HL-60 (cell line): ENCODE measurements at places on chromosomes 12 and 14.

DNA sequence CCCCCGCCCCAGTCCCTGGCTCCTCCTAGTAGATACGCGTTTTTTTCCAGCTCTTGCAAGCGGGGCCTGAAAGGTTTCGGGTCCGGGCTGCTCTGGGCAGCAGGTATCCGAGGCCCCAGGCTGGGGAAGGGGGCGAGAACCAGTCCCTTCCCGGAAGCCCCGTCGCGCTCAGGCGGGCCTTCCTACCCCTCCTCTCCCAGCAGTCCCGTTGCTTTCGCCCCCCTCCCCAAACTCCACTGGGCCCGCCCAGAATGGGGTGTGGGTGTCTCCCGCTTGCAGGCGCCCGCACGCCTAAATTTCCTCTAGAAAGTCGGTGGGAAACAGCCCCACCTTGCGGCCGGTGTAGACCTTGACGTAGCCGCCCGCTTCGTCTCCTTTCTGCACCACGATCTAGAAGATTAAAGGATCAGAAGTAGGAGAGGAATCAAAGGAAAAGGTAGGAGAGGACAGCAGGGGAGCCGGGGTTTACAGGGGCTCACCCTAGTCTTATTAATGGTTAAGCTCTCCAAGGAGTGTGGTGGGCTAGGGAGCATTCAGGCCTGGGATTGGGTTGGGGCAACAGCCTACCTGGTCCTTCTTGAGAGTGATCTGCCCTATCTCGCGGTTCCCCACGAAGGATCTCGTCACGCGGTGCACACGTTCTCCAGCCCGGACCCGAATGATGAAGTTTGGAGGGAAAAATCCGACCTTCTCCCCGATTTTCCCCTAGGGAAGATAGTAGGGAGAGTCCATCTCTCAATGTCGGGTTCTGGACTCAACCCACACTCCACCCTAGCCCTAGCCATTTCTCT is 7.3 kb downstream of the STAC3 start:
- DNase-seq: peak; percentile 81

DNA sequence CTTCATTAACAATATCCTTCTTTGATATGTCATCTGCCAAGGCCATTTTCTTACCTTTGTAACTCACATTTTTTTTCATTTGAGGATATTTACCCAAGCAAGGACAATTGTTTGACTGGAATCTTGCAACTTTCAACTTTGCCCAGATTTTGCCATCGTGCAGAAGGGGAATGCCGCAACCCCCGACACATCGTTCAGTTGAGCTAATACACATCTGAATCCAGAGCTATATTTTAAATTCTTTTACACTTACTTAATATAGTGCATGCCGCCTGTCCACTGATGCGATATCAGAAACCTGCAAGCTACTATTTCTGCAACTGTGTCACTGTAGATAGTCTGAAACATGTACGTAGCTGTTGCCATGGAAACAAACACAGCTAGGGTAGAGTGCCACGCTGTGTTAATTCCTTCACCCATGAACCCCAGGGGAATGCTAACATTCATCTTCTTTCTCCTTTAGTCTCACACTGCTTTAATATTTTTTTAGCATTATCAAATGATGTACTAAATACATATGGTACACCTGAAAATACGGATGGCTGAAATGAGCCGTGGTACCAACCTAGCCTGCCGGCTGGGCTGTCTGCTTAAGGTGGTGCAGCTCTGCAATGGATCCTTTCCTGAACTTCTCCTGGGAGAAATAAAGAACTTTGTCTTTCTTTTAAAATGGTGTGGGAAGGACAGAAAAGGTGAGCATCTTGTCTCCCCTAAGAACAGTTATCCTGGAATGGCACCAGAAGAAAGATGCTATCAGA is 77.0 kb upstream of the FOXN3 start:
- DNase-seq: no peak

DNA sequence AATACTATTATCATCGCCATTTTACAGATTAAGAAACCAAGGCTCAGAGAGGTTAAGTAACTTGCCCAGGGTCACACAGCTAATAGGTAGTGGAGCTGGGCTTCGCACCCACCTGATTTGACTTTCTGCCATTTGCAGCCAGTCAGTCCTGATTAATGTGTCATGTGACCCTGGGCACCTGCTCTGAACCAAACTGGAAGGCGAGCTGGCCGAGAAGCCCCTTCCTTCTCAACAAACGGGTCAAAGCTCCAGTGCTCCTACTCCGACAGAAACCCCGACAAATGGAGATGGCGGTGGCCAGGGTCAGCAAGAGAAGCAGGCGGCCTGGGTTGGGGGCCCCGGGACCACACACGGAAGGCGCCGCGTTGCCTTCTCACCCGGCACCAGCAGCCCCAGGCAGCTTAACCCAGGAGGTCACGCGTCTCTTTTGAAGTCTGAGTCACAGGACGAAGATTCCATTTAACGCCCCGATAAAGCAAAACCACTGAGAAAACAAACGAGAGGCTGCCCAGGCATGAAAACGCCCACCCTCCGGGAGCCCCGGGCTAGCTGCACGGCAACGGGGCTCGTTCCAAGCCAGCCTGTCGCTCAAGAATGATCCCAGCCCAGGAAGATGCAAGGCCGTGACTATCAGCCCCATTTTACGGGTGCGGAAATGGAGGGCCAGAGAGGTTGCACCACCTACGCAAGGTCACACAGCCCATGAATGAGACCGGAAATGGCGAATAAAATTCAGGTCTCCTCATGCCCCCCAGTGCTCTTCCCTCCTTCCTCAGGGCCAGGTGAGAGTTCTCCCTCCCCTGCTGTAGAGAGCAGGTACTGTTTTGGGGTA is 124.8 kb downstream of the SCARB1 start:
- no peak for DNase-seq

- no peak for DNase-seq
These were observed 116.5 kb downstream of the DYRK2 start for GRCh38 chr12:67764946-67765619.

- no peak for DNase-seq
These were observed 35.8 kb downstream of the PPFIA2 start for GRCh38 chr12:81723361-81723760.

DNA sequence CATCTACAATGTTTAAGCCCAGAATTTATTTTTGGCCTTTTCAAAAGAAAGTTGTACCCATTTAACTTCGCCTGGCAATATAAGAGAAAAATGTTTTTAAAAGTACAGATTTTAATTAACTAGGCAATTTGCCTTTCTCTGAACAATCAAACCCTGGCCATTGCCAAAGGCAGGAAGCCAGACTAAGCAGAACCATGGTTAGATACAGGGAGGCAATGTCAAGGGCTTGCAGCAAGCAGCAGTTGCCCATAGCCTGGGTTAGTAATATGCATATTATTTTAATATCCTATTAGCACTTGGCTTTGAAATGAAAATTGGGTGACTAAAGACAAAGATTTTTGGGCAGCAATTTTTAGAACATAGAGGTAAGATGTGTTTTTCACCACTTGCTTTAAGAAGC is 51.1 kb upstream of the FRMD6 start:
- DNase-seq: no peak

GRCh38 chr12:1611803-1612572 is 17.0 kb upstream of the WNT5B start:
- peak; percentile 41 for DNase-seq

- no peak for DNase-seq
These were observed 59.1 kb downstream of the TMEM132D start for GRCh38 chr12:129844662-129845220.

- no peak for DNase-seq
These were observed 14.0 kb upstream of the HNF1A start for GRCh38 chr12:120964298-120964697.
